ENCODE measurements at places on chromosomes 1 and 21. TPM values are rescaled to one million over a fixed set of nuclear protein-coding genes. Genes with fewer than 3 reads are reported as not detected.

The OR2AK2 gene
- not detected for total RNA-seq

- H3K4me1 ChIP-seq = no peaks in the 10 kb centered on the region
- H3K27ac ChIP-seq = no peak overlapping the region
- H3K27me3 ChIP-seq = no peaks in the 10 kb centered on the region
- no peaks in the 10 kb centered on the region for H3K36me3 ChIP-seq
- no peak for DNase-seq
Measured at GRCh38 chr1:159756397-159756796, 24.4 kb upstream of the DUSP23 start.

- no peaks in the 10 kb centered on the region for H3K4me1 ChIP-seq
- no peaks in the 10 kb centered on the region for H3K27me3 ChIP-seq
- H3K4me3 ChIP-seq = no peak overlapping the region
- no peak for DNase-seq
- no peak overlapping the region for H3K27ac ChIP-seq
Measured at GRCh38 chr1:190858140-190858539, 380.5 kb upstream of the BRINP3 start.

DNA sequence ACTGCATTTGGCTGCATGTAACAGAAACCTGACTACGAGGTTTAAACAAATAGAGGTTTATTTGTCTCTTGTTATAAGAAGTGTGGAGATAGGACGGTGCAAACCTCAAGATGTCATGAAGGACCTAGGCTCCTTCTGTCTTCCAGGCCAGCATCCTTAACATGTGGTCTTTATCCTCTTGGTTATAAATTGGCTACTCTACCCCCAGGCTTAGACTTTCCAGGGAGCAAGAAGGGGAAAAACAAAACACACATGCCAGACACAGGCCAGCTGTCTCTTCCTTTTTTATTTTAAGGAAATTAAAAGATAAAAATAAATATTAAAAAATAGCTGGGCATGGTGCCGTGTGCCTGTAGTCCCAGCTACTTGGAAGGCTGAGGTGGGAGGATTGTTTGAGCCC lies 51.3 kb upstream of the PRELP start:
- H3K4me3 ChIP-seq = no peak overlapping the region
- H3K4me1 ChIP-seq = no peaks in the 10 kb centered on the region
- H3K27ac ChIP-seq = no peak overlapping the region
- H3K36me3 ChIP-seq = no peaks in the 10 kb centered on the region
- peaks cover 19% of the 10 kb centered on the region for H3K27me3 ChIP-seq

DNA sequence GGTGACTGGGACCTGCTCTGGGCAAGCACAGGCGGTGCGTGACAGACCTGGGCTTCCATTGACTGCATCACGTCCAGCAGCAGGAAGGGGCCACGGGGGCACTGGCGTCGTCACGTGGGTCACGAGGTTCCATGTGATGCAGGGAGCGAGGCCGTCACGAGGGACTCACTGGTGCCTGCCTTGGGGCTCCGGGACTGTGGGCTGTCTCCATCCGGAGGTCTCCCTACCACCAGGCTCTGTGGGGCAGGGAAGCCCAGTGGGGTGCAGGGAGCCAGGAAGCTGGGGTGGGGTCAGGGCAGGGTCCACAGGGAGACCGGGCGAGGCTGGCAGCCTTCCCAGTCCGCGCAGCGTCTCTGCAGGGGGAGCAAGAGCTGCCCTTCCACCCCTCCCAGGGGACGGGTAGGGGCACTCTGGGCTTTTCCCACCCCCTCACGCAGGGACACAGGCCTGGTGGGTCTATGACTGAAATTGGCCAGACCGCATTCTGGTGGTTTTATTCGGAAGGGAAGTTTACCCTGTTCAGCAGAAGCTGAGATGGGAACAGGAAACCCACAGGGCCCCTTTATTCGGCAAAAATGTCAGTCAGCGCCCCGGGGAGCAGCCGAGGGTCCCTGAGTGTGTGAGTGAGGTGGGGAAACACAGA lies 416 bp upstream of the TNFRSF14 start:
- H3K27me3 ChIP-seq = no peaks in the 10 kb centered on the region
- peak; percentile 86 for DNase-seq
- peaks cover 24% of the 10 kb centered on the region for H3K4me1 ChIP-seq
- H3K36me3 ChIP-seq = peaks cover 7% of the 10 kb centered on the region

GRCh38 chr1:243477731-243478290 lies 222.0 kb downstream of the SDCCAG8 start:
- no peaks in the 10 kb centered on the region for H3K27me3 ChIP-seq
- H3K4me3 ChIP-seq = no peak overlapping the region
- peaks cover 4% of the 10 kb centered on the region for H3K36me3 ChIP-seq
- peaks cover 14% of the 10 kb centered on the region for H3K4me1 ChIP-seq
- DNase-seq = no peak

- peak overlapping the region; percentile 43 for H3K27ac ChIP-seq
- DNase-seq = no peak
- H3K36me3 ChIP-seq = no peaks in the 10 kb centered on the region
- H3K27me3 ChIP-seq = no peaks in the 10 kb centered on the region
- H3K4me1 ChIP-seq = peaks cover 12% of the 10 kb centered on the region
- peak overlapping the region; percentile 47 for H3K4me3 ChIP-seq
Measured at GRCh38 chr1:158933621-158934020, 2.3 kb downstream of the PYHIN1 start.

- no peak for DNase-seq
- peaks cover 14% of the 10 kb centered on the region for H3K4me1 ChIP-seq
- H3K27me3 ChIP-seq = peaks cover 94% of the 10 kb centered on the region
- H3K4me3 ChIP-seq = no peak overlapping the region
- no peaks in the 10 kb centered on the region for H3K36me3 ChIP-seq
- H3K27ac ChIP-seq = no peak overlapping the region
Measured at GRCh38 chr1:20362856-20363255, 72.2 kb downstream of the VWA5B1 start.

DNA sequence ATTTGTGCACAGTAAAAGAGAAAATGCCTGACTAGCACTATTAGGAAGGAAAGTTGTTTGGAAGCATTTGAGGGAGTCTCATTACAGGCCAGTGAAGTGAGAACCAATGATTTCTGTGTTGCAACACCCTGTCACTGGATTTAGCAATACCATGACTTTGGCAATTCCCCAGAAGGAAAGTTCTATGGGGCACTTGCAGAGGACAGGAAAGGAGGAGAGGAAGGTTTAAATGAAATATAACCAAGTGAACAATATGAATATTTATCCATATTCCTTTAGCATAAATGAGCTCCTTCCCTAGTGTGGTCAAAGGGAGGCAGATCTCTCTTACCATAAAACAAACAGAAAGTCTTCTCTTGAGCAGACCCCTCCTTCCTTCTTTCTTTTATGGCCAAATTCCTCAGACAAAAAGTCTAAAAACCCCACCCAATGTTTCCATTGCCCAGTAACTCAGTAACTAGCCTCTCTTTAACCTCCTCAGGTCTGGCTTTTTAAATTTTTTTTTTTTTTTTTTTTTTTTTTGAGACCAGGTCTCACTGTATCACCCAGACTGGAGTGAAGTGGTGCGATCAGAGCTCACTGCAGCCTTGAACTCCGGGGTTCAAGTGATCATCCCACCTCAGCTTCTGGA lies 5.5 kb downstream of the TLR5 start:
- H3K27ac ChIP-seq = no peak overlapping the region
- no peaks in the 10 kb centered on the region for H3K36me3 ChIP-seq
- peaks cover 5% of the 10 kb centered on the region for H3K4me1 ChIP-seq
- no peak for DNase-seq
- H3K27me3 ChIP-seq = peaks cover 28% of the 10 kb centered on the region

GRCh38 chr21:17780539-17780938 lies 38.6 kb downstream of the C21orf91 start:
- H3K36me3 ChIP-seq = peaks cover 37% of the 10 kb centered on the region
- H3K27me3 ChIP-seq = no peaks in the 10 kb centered on the region
- peak overlapping the region; percentile 49 for H3K4me3 ChIP-seq
- peaks cover 85% of the 10 kb centered on the region for H3K4me1 ChIP-seq
- H3K27ac ChIP-seq = peak overlapping the region; percentile 93

- peaks cover 29% of the 10 kb centered on the region for H3K4me1 ChIP-seq
- H3K4me3 ChIP-seq = peak overlapping the region; percentile 78
- no peak overlapping the region for H3K27ac ChIP-seq
- H3K27me3 ChIP-seq = peaks cover 4% of the 10 kb centered on the region
Measured at GRCh38 chr1:231039161-231040018, 664 bp downstream of the FAM89A start.

The INAVA gene
- not detected for total RNA-seq

The NLRP3 gene
- 9.1 TPM for total RNA-seq

DNA sequence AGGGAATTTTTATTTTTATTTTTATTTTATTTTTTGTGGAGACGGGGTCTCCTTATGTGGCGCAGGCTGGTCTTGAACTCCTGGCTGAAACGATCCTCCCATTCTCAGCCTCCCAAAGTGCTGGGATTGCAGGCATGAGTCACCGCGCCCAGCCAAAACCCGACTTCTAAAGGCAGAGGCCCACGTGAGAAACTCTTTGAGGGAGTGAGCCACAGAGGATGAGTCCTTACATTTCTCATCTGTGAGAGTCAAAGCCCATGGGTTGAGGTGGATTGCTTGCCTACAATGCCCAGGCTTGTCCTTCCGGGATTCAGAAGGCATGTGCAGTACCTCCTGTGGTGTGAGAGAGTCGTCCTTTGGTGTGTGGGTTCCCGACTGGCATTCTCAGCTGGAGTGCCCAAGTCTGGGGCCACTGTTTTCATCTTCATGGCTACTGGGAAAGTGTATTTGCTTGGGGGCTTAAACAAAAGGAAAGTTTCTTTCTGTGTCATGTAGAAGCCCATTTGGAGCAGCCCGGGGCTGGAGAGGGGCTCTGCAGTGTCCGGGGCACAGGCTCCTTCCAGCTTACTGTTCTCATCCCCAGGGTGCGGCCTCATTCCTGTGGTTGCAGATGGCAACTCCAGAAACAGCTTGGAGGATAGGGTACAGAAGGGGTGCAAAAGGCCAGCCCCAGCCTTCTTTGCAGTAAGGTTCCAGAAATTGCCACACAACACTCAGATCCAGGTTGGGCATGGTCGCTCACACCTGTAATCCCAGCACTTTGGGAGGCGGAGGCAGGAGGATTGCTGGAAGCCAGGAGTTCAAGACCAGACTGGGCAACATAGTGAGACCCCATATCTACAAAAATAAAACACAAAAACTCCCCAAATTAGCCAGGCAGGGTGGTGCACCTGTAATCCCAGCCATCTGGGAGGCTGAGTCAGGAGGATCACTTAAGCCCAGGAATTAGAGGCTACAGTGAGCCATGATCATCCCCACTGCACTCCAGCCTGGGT lies 29.4 kb upstream of the CSF3R start:
- no peaks in the 10 kb centered on the region for H3K4me1 ChIP-seq
- no peak for DNase-seq
- no peak overlapping the region for H3K27ac ChIP-seq
- H3K36me3 ChIP-seq = no peaks in the 10 kb centered on the region

DNA sequence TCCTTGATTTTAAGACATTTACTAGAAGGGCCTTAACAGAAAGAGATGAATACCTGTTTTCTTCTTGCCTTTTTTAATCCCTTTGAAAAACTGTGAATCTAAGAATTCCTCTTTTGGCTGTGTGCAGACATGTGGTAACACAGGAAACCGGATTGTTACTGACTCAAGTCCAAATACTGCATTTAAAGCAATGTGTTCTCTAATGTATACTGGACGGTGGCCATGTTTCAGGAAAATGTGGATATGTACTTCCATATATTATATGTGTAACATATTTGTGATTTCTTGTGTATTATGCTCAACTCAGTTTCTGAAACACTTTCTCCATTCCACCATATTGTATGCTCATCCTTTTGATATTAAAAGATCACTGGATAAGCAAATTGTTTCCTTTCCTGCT lies 185.1 kb downstream of the LRRC7 start:
- H3K27ac ChIP-seq = no peak overlapping the region
- no peaks in the 10 kb centered on the region for H3K4me1 ChIP-seq
- DNase-seq = no peak
- H3K4me3 ChIP-seq = no peak overlapping the region

DNA sequence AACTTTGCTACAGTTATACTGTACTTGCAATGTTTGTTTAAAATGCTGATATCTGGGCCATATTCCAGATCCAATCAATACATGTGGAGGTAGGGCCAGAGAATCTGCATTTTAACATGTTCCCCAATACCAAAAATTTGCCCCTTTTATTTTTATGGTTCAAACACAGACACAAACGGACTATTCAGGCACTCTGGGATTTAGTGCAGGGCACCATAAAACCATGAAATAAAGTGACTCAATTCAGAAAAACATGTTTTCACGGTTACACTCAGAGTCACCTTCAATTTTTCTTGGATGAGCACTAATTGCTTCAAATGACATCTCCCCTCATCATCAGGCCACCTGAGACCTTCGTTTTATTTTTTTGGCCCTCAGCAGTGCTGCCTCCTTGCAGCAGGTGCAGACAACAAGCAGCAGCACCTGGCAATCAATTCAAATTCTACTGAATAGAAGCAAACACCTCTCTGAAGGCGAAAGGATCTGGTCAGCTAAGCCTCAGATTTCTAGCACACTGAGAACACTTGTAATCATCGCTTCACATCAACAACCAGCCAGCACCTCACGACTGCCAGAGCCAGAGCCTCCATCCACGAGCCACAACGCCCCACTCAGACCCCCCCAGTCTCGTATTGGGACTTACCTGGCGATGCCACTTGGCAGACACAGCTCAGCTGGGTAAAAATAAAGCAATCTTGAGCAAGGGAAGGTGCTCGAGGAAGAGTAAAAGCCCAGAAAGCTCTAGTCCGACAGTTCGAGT lies 1.1 kb downstream of the ERO1B start:
- H3K27me3 ChIP-seq = no peaks in the 10 kb centered on the region
- no peak for DNase-seq
- peaks cover 9% of the 10 kb centered on the region for H3K36me3 ChIP-seq
- peak overlapping the region; percentile 92 for H3K4me3 ChIP-seq

- no peak overlapping the region for H3K27ac ChIP-seq
- H3K4me1 ChIP-seq = peaks cover 28% of the 10 kb centered on the region
- no peak for DNase-seq
- H3K4me3 ChIP-seq = peak overlapping the region; percentile 82
- no peaks in the 10 kb centered on the region for H3K27me3 ChIP-seq
- H3K36me3 ChIP-seq = no peaks in the 10 kb centered on the region
Measured at GRCh38 chr1:155049651-155050559, 1.2 kb upstream of the ADAM15 start.

- no peaks in the 10 kb centered on the region for H3K27me3 ChIP-seq
- DNase-seq = no peak
- peaks cover 5% of the 10 kb centered on the region for H3K36me3 ChIP-seq
- no peaks in the 10 kb centered on the region for H3K4me1 ChIP-seq
Measured at GRCh38 chr1:5947978-5948680, 44.1 kb downstream of the NPHP4 start.

GRCh38 chr1:5492846-5493245 lies 499.4 kb downstream of the NPHP4 start:
- H3K4me1 ChIP-seq = no peaks in the 10 kb centered on the region
- H3K27me3 ChIP-seq = peaks cover 5% of the 10 kb centered on the region
- H3K27ac ChIP-seq = no peak overlapping the region
- H3K36me3 ChIP-seq = no peaks in the 10 kb centered on the region
- DNase-seq = no peak

GRCh38 chr1:236516929-236517704 lies 6.7 kb upstream of the LGALS8 start:
- H3K27me3 ChIP-seq = no peaks in the 10 kb centered on the region
- H3K36me3 ChIP-seq = no peaks in the 10 kb centered on the region
- peak overlapping the region; percentile 49 for H3K4me3 ChIP-seq
